Bone marrow (tissue), 2 donors: ENCODE measurements at places on chromosomes 2 and 18.
A peak's percentile ranks its signal among the peaks of the same experiment; 100 is the strongest.

DNA sequence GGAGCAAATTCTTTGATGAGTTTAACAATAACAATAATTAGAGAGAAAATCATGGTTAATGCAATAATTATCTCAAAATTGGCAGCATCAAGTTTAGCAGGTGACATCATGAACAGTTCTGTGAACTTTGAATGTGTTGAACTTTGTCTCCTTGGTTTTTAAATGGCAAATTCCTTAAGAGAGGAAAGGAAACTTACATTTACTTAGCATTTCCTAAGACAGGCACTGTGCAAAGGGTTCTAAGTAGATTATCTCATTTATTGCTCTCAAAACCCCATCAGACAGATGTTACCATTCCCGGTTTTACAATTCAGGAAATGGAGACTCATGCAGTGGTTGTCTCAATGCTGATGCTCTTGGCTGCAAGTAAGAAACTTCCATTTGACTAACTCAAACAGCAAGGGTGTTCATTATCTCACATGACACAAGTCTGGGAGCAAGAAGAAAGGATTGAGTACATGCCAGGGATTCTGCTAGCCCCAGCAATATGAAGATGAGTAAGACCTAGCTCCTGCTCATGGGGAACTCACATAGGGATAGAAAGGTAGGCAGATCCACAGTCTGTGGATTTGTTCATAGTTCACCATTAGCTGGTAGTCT, 81.3 kb upstream of the ITGA6 start:
- no peak for DNase-seq

GRCh38 chr18:46353460-46353859, 249.3 kb downstream of the HAUS1 start:
- no peak for DNase-seq

- no peak for DNase-seq
These were observed 166.0 kb upstream of the VWC2L start for GRCh38 chr2:214244847-214245246.

DNA sequence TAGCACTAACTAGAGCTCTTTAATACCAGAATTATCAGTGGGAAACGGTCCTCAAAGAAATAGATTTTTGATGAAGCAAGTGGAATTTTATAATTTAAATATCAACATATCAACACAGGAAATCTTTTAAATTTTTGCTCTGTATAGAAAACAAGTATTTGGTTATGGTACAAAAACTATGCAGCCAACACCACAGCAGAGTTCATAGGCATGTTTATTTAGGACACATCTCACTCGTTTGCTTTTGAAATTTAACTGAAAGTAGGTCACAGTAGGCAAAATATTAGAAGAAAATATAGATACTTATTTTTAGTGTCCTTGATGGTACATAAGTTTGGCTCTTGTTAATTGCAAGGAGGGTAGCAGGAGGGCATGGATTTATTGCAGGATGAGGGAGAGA, 34.3 kb upstream of the TANC1 start:
- DNase-seq = no peak

DNA sequence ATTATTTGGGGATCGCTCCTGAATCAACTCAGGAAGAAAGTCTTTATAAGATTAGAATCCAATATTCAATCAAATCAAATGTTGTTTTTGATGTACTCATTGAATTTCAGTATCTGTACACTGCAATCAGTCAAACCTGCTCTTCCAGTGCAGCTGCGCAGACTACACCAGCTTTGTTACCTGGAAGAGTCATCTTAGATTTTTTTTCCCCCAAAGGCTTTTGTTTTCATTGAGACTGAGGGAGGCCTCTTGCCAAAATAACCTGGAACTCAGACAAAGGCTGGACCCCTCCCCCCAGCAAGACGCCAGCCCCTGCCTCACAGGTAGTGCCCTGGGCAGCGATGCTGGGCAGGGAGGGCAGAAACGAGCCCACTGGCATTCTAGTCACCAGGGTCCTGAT, 74.8 kb downstream of the ARHGEF4 start:
- DNase-seq = no peak

GRCh38 chr2:159620796-159621195, 4.4 kb upstream of the BAZ2B start:
- DNase-seq = no peak

GRCh38 chr2:95009412-95009811, 16.1 kb upstream of the MAL start:
- no peak for DNase-seq

DNA sequence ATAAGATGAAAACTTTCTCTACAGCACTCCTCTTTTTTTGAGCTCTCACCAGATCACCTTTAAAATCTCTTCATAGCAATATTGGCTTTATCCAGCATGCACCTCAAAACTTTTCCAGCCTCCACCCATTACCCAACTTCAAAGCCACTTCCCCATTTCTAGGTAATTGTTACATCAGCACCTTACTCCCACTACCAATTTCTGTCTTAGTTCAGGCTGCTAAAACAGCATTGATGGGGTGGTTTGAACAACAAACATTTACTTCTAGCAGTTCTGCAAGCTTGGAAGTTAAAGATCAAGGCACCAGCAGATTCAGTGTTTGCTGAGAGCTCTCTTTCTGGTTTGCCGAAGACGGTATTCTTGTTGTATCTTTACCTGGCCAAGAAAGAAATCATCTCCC, 114.0 kb upstream of the SLC39A10 start:
- no peak for DNase-seq

DNA sequence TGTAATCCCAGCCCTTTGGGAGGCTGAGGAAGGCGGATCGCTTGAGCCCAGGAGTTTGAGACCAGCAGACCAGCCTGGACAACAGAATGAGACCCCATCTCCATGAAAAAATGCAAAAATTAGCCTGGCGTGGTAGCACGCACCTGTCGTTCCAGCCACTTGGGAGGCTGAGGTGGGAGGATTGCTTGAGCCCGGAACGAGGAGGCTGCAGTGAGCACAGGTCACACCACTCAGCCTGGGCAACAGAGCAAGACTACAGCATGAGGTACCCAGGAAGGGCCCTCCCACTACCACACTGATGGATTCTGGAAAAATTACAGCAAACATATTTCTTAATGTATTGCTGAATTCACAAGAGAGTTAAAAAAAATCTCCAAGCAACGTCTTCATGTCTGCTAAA, 56.3 kb upstream of the HPCAL1 start:
- DNase-seq = no peak

DNA sequence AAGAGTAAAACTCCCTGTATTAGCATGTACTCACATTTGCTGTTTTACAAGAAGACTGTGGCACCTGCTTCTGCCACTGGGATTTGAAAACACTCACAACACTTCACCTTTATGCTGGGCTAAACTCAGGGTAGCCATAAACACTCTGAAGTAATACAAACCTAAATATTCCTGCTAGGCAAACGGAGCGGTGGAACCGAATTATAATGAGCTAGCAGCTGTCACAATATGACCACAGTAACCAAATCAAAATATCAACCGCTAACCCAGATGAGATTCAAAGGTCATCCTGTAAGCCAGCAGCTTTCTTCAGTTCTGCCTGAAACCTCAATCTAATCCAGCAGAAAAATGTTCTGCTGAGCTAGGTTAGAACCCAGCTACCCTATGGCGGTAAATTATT, 132.1 kb downstream of the TCF4 start:
- no peak for DNase-seq

GRCh38 chr2:145769011-145769716, 1249.2 kb upstream of the ZEB2 start:
- DNase-seq = no peak

GRCh38 chr2:119746836-119747686, 12.7 kb upstream of the PTPN4 start:
- no peak for DNase-seq

DNA sequence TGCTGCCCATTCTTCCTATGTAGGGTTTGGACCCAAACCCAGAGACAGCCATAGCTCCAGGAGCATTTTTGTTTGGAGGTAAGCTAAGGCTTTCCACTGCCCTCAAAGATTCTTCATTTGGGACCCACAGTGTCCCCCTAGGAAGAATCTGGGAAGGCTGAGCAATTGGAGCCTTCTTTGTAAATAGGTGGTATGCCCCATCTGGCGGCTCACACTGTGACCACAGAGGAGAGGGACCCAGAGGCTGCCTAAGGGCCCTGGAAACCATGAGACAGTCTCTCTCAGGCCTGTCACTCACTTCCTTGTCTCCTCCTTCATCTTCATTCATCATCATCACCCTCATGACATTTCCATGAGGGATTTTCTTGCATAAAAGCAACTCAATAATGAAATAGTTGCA, 215.4 kb upstream of the OSR1 start:
- no peak for DNase-seq

DNA sequence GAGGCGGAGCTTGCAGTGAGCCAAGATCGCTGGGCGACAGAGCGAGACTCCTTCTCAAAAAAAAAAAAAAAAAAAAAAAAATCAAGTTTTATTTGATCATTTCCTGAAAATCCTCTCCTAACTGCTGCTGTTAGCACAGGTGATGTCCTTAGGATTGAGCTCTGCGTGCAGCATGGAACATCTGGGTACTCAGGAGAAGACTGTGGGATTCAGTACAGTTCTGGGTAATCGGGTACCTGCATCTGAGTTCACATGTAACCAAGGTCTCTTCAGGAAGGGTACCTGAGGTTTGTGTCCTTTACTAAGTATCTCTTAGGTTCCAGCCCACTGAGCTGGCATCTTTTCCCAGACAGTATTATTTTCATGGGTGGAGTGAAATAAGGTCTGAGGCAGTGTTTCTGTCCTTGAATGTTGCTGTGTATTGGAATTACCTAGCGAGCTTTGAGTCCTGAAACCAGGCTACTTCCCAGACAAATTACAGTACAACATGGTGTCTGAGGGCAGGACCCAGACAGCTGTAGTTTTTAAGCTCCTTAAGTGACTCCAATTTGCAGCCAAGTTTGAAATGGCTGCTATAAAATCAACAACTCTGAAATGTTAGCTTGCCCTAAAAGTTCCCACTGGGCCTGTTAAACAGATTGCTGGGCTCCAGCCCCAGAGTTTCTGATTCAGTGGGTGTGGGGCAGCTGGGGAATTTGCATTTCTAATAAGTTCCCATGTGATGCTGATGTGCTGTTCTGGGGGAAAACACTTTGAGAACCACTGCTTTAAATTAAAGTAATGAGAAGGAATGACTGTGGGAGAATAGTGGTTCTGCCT, 120.5 kb downstream of the PMAIP1 start:
- DNase-seq = no peak

GRCh38 chr2:175490360-175490791, 308.9 kb upstream of the ATP5MC3 start:
- DNase-seq = no peak

- no peak for DNase-seq
These were observed 102.3 kb upstream of the CYRIA start for GRCh38 chr2:16767789-16768476.

DNA sequence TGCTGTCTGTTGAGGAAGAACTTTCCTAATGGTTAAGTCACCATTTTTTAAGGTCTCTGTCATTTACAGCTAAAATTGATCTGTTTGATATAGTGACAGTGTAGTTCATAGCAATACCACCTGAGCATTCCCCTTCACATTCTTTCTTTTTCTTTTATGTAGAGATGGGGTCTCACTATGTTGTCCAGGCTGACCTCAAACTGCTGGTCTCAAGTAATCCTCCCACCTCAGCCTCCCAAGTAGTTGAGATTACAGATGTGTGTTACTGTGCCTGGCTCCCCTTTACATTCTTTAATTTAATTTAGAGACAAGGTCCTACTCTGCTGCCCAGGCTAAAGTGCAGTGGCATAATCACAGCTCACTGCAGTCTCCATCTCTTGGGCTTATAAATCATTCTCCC, 72.7 kb upstream of the ACVR1 start:
- DNase-seq = no peak

DNA sequence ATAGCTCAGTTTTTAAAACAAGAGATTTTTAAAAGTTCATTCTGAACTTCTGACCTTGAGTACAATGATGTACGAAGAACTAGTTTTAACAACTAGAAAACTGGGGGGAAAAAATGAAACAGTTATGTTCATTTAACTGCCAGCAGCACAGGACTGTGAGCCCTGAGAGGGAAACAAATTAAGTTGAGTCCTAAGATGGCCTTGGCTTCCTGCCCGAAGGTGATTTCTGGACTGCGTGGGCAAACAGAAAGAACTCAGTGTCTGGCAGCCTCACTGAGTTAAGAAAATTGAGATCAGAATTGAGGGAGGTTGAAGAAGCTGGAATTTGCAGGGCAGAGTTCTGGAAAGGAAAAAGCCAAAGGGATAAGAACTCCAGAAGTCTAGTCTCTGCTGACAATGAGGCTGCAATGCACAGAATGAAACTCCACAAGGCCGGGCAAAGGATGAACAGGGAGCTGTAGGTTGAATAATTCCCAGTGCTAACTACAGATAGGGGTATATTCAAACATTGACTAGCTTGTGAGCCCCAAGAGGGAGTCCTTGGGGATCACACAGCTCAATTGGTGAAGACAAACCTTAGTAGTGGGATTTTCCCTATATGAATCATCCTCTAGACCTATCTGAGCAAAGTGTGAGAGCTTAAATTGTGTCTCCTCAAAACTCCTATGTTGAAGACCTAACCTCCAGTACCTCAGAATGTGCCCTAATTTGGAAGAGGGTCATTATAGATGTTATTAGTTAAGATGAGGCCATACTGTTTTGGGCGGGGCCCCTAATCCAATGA, 13.1 kb upstream of the CRACDL start:
- DNase-seq = no peak

DNA sequence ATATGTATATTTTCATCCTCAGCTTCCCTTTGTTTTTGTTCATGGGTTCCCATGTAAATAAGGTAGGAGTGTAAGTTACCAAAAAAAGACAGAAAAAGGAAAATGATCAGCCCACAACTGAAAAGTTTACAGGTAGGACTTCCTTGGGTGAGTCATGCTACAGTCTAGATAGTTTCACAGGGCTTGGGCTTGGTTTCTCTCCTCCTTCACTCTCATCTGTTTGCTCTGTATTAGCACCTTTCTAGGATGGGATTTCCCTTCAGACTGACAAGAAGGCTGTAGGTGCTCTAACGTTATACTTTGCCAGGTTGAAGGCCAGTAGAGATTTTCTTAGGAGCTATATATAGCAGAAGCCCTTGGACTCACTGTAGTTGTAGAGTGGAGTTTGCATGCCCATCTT, 57.9 kb downstream of the FAM171B start:
- DNase-seq = no peak

DNA sequence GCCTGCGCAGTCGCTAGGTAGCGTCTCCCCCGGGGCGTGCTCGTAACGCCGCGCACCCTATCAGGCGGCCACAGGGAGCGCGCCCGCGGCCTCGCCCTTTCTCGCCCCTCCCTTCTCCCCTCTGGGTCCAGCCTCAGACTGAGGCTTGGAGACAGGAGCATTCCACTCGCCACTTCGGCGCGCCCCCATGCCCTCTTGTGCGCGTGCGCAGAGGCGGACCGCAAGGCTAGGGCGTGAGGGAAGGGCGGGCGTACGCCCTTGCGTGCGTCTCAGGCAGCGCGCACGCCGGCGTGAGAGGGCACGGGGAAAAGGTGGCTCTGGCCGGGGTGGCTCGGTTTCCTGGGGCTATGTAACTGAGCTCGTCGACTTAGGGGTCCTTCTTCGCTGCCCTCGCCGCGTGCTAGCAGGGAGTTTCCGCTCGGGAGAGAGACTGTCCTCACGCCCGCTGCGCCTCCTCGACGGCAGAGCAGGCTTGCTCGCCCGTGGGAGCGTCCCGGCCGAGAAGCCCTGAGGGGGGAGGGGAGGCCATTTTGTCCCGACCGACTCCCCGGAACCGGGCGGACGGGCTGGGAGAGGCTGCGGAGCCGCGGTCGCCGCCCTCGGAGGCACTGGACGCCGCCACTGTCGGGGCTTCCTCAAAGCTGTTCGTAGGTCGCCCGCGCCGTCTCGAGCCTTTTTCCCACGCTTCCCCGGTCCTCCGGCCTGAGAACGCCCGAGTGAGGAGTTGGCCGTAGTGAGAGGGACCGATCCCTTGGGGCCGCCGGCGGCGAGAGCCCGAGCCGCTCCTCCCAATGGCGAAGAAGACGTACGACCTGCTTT, at the start of gene RAB10:
TSS of gene RAB10 (plus strand) at position 267 of the 819 bp plus-strand sequence. CDS start at position 792, 525 bp downstream.
- peak; percentile 98 for DNase-seq
